Panc1 (cell line): ENCODE measurements at places on chromosomes 13 and 19.

- DNase-seq: no peak
These were observed 3.5 kb upstream of the ADM5 start for GRCh38 chr19:49685845-49686332.

DNA sequence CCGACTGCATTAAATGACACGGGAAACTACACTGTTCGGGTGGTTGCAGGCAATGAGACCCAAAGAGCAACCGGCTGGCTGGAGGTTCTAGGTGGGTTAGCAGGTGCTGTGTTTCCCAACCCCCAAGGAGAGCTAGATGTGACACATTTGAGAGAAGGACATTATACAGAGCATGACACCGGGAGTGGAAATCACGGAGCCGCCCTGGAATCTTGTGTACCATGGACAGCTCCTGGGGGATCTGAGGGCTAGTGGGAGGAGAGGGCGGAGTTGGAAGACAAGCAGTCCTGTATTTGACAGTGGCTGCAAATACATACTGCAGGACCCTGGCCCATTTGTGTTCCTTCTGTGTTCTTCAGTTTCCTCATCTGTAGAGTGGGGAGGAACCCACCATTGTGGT is 2.3 kb downstream of the CEACAM18 start:
- no peak for DNase-seq

GRCh38 chr13:72839831-72840426 is 58.0 kb downstream of the PIBF1 start:
- DNase-seq: peak; percentile 22

DNA sequence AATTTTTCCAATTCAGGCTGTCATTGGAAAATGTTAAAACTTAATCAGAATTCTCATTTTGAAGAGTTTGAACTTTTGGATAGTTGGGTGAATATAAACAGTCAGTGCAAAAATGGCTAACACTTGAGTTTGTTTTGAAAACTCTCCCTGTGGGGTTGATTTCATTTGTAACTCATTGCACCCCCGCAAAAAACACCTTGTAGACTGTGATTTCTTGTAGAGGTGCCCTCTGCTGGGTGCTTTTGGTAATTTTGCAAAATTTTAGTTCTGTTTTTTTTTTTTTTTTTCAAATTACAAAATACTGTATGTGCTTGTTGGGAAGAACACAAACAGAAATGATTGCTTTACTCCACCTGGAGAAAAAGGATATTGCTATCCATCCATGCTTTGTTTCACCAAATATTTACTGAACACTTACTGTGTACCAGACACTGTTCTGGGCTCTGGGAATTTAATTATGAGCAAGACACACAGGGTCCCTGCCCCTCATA is 28.2 kb upstream of the GPI start:
- DNase-seq: no peak

GRCh38 chr19:10964903-10965302 is 4.1 kb downstream of the SMARCA4 start:
- DNase-seq: no peak

GRCh38 chr13:23292586-23292985 is 111.8 kb downstream of the SGCG start:
- no peak for DNase-seq

DNA sequence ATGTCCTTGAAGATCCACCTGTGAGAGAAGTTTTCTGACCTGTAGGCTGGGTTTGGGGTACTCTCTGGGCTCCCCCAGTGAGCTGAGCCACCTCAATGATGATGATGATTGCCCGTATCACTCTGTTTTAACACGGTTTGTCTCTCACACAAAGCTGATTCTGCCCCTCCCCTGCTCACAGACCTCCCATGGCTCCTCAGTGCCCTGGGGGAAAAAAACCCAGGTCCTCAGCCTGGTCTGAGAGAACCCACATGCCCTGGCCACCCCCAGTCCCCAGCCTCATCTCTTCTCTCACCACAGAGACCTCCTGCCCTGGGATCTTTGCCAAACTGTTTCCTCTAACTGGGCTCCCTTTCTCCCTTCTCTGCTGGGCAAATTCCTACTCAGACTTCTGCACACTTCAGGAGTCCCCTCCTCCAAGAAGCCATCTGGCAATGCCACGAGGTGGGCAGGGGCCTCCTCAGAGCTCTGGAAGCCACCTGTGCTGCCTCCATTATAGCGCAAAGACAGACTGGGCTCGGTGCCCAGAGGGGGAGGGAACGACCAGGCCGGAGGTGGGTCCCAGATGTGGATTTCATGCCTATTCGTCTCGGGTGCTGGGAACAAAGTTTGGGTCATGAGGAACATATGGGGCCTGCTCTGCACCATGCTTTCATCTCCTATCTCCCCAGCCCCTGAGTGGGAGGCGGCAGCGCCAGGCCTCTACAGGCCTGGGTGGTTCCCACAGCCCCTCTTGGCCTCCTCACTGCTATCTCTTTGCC is 8.5 kb upstream of the CA11 start:
- DNase-seq: no peak

GRCh38 chr13:98530217-98530616 is 46.7 kb downstream of the STK24 start:
- DNase-seq: no peak

- DNase-seq: no peak
These were observed 86.7 kb downstream of the IRS2 start for GRCh38 chr13:109699628-109700071.

- no peak for DNase-seq
These were observed 65.2 kb downstream of the DACH1 start for GRCh38 chr13:71801781-71802180.

- DNase-seq: no peak
These were observed 491.0 kb downstream of the FGF9 start for GRCh38 chr13:22161871-22162270.

- no peak for DNase-seq
These were observed 1.6 kb downstream of the ZNF414 start for GRCh38 chr19:8512115-8512967.

DNA sequence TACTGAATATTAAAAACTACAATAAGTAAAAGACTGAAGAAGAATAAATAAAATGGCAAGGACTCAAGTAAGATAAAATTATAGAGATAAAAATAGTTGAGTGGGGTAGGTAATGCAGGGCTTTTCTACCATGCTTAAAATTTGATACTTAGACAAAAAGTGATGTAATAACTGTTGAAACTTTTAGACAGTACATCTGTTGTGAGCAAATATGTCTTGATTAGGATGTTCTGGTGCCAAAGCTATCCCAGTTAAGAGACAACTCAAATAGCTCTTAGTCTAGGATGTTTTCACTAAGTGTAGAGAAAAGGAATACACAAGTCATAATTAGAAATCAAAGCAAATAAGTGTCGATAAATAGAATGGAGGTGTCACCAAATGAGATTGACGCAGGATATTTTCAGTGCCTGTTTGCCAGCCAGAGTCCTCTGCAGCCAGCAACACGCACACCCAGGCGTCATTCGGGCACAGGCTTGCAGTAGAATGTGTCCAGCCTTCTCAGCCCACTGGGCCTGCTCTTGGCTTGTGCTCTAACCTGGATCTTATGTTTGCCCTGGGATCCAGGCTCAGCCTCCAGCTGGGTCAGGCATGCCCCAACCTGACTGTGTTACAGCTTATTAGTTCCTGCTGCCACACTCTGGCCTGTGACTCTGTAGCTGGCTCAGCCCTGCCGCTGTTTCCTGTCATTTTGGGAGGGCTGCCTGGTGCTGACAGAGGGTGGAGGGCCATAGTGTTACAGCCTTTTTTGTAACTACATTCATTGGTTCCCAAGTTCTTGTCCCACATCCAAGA is 766.2 kb downstream of the PCDH17 start:
- DNase-seq: no peak

GRCh38 chr13:101627556-101627943 is 175.1 kb downstream of the ITGBL1 start:
- DNase-seq: no peak

GRCh38 chr19:34350161-34350561 is 14.8 kb upstream of the GPI start:
- no peak for DNase-seq

DNA sequence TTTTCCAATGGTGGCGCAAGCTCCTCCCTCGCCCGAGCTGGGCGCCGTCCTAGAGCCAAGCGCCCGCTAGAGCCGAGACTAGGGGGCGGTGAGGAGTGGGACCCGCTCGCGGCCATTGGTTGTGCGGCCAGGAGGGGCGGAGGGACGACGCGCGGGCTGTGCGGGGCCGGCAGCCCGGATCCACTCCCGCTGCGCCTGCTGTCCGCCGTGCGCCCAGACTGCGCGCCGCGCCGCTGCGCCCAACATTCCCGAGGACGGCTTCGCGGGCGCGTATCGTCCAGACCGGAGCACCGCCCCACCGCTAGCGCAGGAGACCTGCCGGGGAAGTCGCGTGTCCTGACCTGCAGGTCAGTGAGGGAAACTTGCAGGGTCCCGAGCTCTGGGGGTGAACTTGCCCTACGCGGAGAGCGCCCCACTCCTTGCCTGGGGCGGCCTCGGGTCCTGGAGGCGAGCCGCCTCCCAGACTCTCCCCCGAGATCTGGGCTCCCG is at the start of gene SERTM1:
TSS of gene SERTM1 (plus strand) at position 183 of the 489 bp plus-strand sequence. CDS start 21,059 bp downstream, outside the sequence.
- DNase-seq: no peak

- no peak for DNase-seq
These were observed 825.2 kb downstream of the SLITRK1 start for GRCh38 chr13:83057119-83057518.

DNA sequence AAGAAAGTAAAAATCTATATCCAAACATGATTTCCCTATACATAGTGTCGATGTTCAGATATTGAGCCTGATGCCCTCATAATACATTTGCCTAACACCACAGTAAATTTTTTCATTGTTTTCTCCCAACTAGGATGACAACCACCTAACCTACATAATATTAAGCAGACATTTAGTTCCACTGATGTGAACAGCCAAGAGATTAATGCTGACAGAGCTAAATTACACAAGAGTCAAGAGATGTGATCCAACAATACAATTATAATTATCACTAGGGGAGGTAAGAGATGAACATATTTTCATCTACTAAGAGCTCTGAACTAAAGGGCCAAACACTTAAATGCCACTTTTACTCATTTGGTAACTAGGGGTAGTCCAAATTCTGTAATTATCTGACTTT is 145.9 kb downstream of the DACH1 start:
- DNase-seq: no peak

- no peak for DNase-seq
These were observed at the start of gene BCL3 for GRCh38 chr19:44748426-44749254. Gene BCL3, plus strand, starts transcription at chr19:44748708. Its CDS starts 83 bp downstream, at chr19:44748791.

DNA sequence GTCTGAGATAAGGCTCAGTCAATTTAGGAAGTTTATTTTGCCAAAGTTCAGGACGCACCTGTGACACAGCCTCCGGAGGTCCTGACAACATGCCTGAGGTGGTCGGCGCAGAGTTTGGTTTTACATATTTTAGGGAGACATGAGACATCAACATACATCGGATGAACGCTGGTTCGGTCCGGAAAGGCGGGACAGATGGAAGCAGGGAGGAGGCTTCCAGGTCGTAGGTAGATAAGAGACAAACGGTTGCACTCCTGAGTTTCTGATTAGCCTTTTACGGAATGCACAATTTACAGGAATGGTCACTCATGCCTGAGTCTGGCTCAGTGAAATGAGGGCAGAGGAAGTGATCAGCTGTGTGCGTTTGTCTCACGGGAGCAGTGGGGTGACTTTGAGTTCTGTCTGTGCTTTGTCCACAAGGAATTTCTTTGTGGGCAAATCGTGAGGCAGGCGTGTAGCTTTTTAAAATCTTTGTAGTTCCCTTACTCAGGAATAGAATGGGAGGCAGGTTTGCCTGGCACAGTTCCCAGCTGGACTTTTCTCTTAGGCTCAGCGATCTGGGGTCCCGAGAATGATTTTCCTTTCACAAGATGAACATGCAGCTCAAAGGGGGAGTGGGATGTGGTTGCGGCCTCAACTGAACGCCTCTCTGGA is 36.2 kb downstream of the C13orf46 start:
- DNase-seq: no peak

- no peak for DNase-seq
These were observed 7.1 kb downstream of the CD37 start for GRCh38 chr19:49342291-49342721.

- no peak for DNase-seq
These were observed 14.1 kb downstream of the TNFRSF19 start for GRCh38 chr13:23584275-23584674.

DNA sequence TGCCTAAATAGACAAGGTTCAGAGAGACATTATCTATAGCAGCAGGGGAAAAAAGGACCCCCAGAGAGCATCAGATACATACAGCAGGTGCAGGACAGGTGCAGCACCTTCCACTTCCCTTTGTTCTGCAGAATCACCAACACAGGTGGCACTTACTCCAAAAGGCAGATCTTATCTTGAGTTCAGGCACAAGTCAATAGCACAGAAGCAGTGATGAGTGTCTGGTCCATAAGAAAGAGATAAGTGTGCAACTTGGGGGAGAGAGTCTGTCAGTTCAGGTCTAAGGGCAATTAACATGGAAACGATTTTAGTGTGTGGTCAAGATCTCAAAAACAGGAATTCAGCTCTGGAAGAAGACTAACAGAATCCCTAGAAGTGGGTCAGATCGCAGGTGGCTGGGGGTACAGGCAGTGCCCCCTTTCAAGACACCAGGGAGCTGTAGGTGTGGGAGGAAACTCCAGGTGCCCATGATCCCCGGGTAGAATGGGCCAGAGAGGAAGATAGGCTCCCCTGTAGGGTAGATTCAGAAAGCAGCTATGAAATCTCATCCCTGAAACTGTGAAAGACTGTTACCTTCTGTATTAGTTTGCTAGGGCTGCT is 40.6 kb downstream of the TNFSF11 start:
- DNase-seq: no peak

DNA sequence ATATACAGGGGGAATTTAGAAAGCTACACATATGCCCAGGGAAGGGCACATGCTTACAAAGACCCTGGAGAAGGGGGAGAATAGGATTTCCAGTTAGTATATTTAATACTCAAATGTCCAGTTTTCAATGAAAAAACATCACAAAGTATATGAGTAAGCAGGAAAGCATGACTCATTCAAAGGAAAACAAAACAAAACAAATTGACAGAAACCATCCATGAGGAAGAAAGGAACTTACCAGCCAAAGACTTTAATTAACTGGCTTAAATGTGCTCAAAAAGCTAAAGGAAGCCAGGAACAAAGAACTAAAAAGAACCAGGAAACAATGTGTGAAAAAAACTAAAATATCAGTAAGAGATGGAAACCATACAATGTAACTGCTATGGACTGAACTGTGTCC is 716.2 kb upstream of the ARGLU1 start:
- DNase-seq: no peak
